Psoas muscle (tissue), 8 donors: ENCODE measurements at places on chromosomes 13 and 19. TPM values are rescaled to one million over a fixed set of nuclear protein-coding genes. Genes with fewer than 3 reads are reported as not detected.
A peak's percentile ranks its signal among the peaks of the same experiment; 100 is the strongest.

DNA sequence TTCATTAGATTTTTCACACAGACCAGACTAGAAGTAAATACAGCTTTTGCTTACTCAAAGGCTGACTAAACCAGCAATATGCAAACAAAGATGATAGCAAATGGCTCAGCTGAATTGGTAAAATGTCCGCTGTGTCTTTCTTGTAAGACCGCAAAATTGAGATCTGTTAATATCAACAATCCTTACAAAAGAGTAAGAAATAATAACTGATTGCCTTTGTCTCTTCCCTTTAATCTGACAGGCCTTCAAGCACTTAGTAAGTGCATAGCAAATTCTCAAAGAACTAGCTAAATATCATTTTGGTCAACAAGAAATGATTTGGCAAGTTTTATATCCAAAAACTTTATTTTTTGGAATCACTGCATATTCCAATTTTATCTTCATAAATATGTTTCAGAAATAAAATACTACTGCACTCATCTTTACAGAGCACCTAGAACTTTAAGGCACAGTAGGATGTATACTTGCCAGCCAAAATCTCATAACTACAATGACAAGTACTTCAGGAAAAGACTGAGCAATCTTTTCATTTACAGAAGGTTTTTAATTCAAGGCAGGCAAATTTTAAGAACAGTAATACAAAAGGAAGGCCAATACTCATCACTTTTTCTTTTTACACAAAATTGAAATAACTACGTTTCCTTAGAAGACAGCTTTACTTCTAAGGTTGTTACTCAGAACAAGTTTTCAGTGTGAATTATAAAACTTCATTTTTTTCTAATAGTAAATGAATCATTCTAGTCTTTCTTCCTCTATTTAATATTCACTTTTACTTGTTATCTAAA lies 1.1 kb downstream of the ELF1 start:
- no peak for DNase-seq

- DNase-seq, result no peak
These were observed 137.5 kb downstream of the CRYL1 start for GRCh38 chr13:20388184-20388583.

DNA sequence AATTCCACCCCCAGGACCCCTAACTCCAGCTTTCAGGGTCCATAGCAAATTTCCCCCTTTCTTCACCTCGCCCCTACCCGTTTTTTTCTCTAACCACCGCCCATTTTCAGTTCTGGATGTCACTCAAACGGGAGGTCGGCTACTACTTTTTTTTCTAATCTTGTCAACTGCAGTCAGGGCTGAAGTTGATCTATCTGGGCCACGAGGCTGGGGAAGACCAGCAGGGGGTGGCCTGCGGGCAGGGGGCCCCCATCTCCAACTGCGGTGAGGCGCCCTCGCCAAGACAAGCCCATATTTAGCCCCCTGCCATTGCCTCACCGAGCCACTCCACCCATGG lies 748 bp downstream of the LHFPL6 start:
- no peak for DNase-seq

DNA sequence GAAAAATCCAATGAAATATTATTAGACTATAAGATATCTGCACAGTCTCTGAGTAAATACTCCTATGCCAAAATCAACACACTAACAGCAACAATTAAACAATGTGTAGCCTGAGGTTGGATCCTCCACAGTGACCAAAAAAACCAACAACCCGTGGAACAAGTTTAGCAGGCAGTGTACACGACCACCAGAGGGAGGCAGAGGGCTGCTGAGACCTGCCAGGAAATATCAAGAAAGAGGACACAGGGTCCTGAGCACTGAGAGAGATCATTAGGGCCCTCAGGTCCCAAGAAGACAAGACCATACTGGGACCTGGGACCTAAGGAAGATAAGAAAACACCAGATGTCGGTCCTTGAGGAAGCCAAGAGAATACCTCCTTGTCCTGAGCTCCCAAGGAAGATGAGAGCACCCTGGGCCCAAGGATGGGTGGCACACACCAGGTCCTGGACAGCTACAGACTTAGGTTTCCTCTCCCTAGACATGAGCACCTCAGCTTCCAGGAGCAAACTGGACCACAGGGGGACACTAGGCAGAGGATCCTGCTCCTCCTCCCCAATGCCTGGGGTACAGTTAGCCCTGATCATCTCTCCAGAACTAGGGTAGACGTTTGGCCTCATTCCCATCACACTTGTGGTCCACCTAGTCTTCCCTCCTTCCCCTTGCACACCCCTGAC lies 822 bp upstream of the ZNF274 start:
- DNase-seq, result peak; percentile 65

GRCh38 chr19:2291185-2291751 lies 9.3 kb upstream of the PEAK3 start:
- DNase-seq, result no peak

GRCh38 chr19:18194554-18195238 lies 1.7 kb downstream of the MPV17L2 start:
- no peak for DNase-seq

DNA sequence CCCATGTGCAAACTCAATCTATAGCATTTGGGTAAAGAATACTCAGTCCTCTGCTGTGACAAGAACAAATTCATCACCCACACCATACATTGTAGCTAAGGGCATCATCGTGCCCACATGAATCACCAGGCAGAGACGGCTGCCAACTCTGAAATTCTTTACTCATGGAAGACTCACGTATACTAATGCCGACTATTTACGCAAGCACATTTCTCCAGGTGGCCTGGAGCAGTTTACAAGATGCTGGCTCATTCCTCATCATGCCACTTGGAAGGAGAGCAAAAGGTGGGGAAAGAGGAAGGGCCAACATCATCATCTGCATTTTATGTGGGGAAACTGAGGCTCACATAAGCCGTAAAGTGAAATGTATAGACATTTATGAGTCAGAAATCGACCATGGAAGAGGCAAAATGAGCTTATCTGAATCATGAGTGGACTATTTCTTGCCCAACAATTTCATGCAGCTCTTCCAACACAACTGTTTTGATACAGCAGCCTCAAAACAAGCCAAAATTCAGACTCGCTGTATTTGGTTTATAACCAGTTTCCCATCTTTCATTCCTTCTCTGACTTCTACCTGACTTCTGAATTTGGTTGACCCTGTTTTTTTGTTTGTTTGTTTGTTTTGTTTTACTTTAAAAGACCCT lies 213.9 kb upstream of the SERP2 start:
- no peak for DNase-seq

- no peak for DNase-seq
These were observed 4.7 kb downstream of the ZNF317 start for GRCh38 chr19:9144920-9145319.

GRCh38 chr13:79466872-79467271 lies 14.1 kb upstream of the NDFIP2 start:
- DNase-seq, result no peak

- DNase-seq, result no peak
These were observed 300.6 kb downstream of the COG6 start for GRCh38 chr13:39956036-39956435.

DNA sequence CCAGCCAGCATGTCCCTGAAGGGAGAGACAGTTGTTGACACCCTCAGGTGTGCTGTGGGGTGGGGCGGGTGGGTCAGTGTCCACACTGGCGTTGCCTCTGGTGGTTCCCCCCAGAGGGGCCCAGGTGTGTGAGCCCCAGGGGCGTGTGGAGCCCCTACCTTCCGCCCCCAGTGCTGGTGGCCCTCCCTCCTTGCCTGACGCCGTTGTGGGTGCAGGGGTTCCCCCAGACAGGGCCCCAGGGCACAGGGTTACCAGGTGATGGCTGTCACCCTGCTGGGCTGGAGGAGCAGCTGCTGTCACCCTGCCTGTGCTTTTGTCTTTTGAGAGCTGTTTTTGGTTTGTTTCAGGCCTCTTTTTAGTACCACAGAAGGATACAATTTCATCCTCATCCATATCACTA lies 27.2 kb downstream of the ATP4B start:
- DNase-seq, result peak; percentile 12

- no peak for DNase-seq
These were observed 442.9 kb downstream of the HS6ST3 start for GRCh38 chr13:96532804-96533203.

- no peak for DNase-seq
These were observed 90.8 kb downstream of the TSHZ3 start for GRCh38 chr19:31258211-31259052.

DNA sequence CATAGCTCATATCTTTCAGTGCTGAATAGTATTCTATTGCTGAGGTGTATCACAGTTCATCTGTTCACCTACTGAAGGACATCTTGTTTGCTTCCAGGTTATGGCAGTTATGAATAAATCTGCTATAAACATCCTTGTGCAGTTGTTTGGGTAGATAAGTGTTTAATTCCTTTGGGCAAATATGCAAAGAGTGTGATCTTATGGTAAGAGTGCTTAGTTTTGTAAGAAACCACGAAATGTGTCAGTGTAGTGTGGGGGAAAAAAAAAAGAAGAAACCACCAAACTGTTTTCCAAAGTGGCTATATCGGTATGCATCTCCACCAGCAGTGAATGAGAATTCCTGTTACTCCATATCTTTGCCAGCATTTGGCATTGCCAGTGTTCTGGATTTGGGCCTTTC lies 93.3 kb downstream of the PIBF1 start:
- no peak for DNase-seq

GRCh38 chr19:51089786-51090185 lies 7.1 kb upstream of the KLK14 start:
- no peak for DNase-seq

- DNase-seq, result no peak
These were observed 32.2 kb upstream of the DOCK9 start for GRCh38 chr13:99009987-99010551.

GIPC1 gene
- 42.7 TPM for total RNA-seq
